Suppressor macrophage treated with lipopolysaccharide for 4 hours (primary cell): ENCODE measurements at places on chromosomes 4 and X.
A peak's percentile ranks its signal among the peaks of the same experiment; 100 is the strongest.

GRCh38 chrX:49991758-49992157 lies 69.4 kb downstream of the CLCN5 start:
- DNase-seq, result no peak

DNA sequence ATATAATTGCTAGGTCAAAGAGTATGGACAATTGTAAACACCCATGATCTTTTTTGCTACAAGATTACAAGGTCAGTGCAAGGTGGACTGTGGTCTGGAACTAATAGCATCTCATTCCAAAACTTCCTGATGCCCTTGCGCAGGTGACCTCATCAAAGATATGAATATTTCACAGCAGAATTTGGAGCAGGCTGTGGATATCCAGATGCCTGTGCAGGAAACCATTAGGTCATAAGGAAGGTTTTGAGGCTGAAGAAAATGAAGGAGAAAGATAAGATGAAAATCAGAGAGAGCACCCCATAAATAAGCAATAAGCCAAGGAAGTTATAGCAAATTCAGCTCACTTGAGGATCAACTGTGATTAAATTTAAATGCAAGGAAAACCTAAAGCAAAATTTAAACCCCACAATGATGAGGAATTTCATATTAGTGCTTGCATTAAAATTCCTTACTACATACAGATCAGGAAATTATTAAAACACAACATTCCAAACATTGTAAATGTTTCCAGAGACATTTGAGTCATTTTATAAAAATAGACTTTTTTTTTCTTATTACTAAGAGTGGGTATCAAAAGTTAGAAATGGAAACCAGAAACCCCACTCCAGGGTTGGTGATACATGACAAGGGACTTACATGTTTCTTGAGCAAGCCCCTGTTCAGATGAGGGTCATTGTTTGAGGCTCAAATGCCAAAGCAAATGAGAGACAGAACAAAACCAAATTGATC lies 100.7 kb upstream of the FAM9C start:
- no peak for DNase-seq

- no peak for DNase-seq
Observed at GRCh38 chr4:74437866-74438265, 7.1 kb upstream of the AREG start.

GRCh38 chrX:27186671-27187070 lies 276.5 kb downstream of the PPP4R3C start:
- DNase-seq, result peak; percentile 29

- no peak for DNase-seq
Observed at GRCh38 chr4:116427666-116428065, 657.7 kb downstream of the TRAM1L1 start.

GRCh38 chrX:109959356-109959871 lies 43.5 kb upstream of the TMEM164 start:
- no peak for DNase-seq

DNA sequence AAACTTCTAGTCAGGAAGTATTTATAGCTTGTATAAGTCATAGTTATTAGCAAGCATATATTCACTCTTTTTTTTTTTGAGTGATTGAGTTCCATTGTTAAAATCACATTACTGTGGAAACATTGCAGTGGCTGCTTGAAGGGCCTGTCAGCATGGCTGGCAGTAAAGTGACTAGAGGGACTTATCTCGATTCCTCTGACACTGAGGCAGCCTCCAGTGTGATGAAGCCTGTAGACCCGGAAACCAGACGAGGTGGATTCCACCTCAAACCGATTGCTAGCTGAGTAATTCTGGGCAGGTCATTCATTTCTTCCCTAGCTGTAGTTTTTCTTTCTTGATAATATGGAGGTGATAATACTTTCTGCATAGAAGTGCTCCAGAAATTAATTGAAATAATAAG lies 4.7 kb downstream of the FAM149A start:
- DNase-seq, result no peak

DNA sequence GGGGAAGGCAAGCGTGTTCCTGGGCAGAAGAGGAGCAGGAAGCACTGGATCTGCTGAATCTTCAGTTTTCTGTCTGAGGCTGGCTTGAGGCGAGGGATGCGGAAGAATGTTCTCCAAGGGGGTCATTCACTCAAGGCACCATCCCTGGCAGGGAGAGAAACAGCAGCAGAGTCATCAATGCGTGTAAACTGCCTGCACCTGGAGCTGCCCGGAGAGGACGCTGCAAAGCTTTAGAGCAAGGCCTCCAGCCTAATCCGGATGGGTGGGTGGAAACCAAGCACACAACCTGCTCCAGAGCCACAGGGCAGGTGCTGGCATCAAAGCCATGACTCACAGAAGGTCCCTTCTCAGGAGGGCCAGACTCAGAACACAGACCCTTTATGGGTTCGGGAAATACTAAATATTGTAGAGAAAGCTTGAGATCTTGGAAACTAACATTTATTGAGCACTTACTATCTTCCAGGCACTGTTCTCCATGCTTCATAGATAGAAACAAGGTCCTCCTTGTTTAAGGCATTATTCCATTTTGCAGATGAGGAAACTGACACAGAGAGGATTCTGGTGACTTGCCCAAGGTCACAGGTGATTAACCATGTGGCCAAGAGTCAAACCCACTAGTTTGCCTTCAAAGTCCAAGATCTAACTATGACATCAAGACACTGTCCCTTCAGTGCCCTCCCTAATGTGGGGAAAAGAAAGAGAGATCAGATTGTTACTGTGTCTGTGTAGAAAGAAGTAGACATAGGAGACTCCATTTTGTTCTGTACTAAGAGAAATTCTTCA lies 7.7 kb downstream of the PROM1 start:
- no peak for DNase-seq

DNA sequence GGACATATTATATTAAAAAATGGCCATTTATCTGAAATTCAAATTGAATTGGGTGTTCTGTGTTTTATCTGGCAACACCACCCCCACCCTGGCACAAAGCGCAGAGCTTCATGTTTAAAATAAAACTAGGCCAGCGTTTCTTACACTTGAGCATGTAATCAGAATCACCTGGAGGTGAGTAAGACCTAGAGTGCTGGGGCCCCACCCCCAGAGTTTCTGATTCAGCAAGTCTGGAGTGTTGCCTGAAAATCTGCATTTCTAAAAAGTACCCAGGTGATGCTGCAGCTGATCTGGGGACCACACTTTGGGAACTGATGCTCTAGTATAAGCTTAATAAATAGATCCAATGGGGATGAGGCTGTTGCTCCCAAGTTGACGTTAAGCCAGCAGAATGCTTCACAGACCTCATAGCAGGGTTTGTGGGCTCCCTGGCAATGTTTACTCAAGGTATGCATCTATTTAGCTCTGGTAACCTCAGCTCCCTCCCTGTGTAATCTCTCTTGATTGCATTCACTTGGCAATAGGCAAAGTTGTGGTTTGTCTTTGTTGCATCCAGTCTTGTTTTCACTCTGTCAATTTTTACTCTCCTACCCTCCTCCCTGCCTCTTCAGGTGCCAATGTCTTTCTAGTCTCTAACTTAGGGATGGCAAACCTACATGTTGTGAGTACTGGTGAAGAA lies 99.8 kb upstream of the TEX13D start:
- no peak for DNase-seq

DNA sequence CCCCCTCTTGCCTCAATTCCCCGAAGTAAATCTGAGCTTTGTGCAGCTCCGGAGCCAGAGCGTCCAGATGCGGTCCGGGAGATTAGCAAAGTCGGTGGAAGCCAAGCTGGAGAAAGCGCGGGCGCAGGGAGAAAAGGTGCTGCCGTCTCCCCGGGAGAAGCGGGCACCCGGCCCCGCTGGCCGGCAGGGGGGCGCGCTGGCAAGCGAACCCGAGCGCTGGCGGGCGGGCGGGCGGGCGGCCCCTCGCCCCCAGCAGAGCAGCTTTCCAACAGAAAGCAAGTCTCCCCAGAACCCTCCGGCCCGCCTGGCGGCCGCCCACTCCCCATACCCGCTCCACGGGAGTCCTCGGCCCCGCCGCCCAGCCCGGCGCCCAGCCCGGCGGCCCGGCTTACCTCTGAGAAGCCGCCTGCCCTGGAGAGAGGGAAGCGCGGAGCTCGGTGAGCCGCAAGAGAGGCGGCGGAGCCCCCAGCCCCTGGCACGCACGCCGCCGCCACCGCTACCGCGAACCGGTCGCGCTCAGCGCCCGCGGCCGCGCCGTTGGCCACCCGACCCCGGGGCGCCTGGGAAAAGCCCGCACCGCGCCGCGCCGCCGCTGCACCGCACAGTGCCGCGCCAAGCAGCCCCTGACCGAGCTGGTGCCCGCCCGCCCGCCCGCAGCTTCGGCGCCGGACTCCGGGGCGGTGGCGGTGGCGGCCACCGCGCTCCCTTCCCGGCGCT lies 529 bp upstream of the CITED1 start:
- DNase-seq, result no peak

- DNase-seq, result peak; percentile 3
Observed at GRCh38 chrX:130267956-130268448, 697 bp downstream of the ZNF280C start.

GRCh38 chrX:154457491-154458115 lies 478 bp upstream of the PLXNA3 start:
- peak; percentile 43 for DNase-seq

- DNase-seq, result peak; percentile 90
Observed at GRCh38 chr4:153127760-153128494, 76.3 kb upstream of the TRIM2 start.

- no peak for DNase-seq
Observed at GRCh38 chrX:152735860-152736511, 2.4 kb downstream of the MAGEA12 start.

GRCh38 chrX:119503484-119503861 lies 35.2 kb downstream of the SLC25A5 start:
- DNase-seq, result no peak

DNA sequence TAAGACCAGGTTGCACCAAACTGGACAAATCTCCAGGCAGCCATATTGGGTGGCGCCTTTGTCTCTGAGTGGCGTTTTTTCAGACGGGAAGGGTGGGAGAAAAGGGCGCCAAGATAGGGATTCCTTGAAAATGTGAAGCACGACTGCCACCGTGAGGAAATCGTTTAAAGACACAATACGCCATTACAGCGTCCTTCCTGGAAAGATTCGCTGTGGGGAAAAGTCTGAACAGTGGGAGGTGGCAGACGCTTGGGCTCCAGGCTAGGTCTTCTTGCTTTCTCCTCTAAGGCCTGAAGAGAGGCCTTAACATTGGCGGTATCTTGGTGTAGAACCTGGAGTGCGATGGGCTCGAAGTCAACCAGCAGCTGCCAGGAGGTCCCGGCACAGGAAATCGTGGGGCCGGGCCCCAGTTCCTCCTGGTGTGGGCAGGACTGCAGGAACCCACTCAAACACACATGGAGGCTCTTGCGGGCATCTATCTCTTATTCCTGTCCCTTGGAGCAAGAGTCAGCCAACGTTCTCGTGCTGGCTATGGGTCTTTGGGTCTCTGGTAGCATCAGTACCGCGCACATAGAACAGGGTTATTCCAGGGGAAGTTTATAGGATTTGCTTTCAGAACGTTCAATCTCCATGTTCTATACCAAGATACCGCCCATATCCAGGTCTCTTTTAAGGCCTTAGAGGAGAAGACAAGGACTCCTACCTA lies 208.8 kb downstream of the OR13H1 start:
- DNase-seq, result no peak

DNA sequence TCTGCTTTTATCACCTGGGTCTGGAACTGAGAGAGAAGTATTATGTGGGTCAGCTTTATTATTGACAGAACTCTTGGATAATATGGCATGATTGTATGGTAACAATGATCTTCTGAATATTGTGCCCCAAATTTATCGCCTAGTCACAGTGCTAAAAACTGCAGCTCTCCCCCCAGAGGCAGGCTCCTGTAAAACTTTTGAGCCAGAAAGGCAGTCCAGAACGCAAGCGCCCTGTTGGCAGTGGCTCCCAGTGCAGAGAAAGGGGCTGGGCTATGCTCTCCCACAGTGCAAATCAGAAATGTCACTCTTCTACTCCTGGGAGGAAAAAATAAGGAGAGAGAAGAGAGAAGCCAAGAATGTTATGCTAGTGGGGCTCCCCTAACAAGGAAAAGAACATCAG lies 50.5 kb downstream of the HELT start:
- DNase-seq, result no peak

GRCh38 chrX:98065151-98065550 lies 1181.4 kb downstream of the RPA4 start:
- no peak for DNase-seq

DNA sequence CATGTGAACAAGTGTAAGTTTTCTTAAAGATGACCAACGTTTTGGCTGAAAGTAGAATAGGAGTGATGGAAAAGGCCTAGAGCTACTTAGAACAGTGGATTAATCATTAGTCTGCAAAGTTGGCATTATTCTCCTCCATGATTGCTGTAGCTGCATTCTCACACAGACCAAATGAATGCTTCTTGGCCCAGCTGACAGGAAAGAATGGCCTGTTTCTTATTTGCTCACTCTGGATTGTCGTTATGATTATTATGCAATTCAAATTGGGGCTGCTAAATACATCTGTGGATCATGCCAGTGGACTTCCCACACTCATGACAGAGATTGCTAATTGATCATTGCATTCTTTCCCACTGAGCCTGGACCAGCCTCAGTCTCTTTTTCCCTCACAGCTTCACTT lies 285.0 kb downstream of the STIM2 start:
- DNase-seq, result no peak

- no peak for DNase-seq
Observed at GRCh38 chr4:61603086-61603485, 403.0 kb downstream of the ADGRL3 start.

DNA sequence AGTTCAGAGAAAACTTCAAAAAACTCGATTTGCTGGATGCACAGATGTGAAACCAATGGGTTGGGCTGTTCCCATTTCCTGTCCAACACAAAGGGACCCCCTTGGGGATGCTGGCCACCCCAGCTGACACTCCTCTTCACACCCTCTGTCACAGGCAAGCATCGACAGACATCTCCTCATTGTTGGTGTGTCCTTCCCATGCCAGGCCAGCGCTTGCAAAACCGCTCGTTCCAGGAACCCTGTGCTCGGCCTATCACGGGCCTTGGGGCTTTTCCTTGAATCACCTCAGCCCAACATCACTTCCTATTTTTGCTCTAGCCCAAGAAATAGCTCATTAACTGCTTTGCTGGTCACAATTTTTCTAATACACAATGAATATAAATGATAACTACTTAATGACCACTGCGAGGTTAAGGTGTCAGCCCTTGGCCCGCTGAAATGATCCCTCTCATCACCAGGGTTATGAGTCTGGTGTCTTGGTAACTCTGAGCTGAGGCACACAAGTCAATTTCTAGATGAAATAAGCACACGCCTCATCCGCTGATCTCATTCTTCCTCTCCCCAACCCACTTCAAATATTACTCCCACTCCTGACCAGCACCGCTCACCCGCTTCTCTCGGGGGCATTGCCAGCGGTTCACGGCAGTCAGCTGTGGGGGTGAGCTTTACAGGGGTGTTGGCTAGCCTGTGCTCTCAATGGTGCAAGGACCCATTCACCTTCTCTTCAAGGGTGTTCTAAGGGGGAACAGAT lies 32.3 kb downstream of the BCOR start:
- peak; percentile 57 for DNase-seq

- no peak for DNase-seq
Observed at GRCh38 chr4:138055890-138056289, 186.3 kb downstream of the SLC7A11 start.

DNA sequence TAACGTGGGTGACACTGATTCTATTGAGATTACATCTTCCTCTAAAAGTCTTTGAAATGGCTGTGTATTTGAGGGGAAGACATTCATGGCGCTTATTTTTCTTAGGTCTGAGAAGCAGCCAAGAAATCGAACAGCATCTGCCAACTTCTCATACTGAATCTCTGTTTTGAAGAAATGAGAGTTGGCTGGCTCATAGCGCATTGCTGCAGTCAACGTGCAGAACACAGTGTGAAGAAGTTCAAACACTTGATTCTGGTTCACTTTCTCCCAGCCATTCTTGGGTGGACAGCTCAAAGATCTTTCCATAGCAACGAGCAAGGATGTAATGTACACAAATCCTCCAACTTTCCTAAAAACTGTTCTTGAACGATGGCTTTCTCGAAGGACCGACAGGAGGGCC lies 156.5 kb downstream of the WDFY3 start:
- DNase-seq, result no peak

GRCh38 chrX:150477371-150477770 lies 91.0 kb upstream of the MTM1 start:
- DNase-seq, result no peak
